ENCODE measurements at places on chromosomes 16 and 17. TPM values are rescaled to one million over a fixed set of nuclear protein-coding genes. Genes with fewer than 3 reads are reported as not detected.

AMZ2 gene
- 113 TPM for total RNA-seq

KRT33A gene
- total RNA-seq, result not detected

TEX19 gene
- total RNA-seq, result 0.41 TPM

UTP4 gene
- total RNA-seq, result 84.4 TPM

SLC16A13 gene
- total RNA-seq, result 11.9 TPM

LPO gene
- total RNA-seq, result not detected

MCRIP1 gene
- total RNA-seq, result 93.6 TPM

ZNF469 gene
- total RNA-seq, result 14.1 TPM

CDRT4 gene
- total RNA-seq, result not detected

PRAC1 gene
- not detected for total RNA-seq

KCNAB3 gene
- total RNA-seq, result 2.7 TPM

EPX gene
- not detected for total RNA-seq

HSD11B2 gene
- total RNA-seq, result 1.7 TPM

TBC1D3K gene
- total RNA-seq, result not detected

RUNDC3A gene
- total RNA-seq, result 1.0 TPM

PRAC2 gene
- total RNA-seq, result not detected

OMG gene
- not detected for total RNA-seq

CNGB1 gene
- 0.27 TPM for total RNA-seq

C17orf113 gene
- 0.40 TPM for total RNA-seq

FAAP100 gene
- total RNA-seq, result 20.1 TPM

KRTAP16-1 gene
- total RNA-seq, result not detected

TNK1 gene
- total RNA-seq, result 1.9 TPM

SSTR5 gene
- 0.20 TPM for total RNA-seq

ARL4D gene
- 15.4 TPM for total RNA-seq

PYCARD gene
- 37.8 TPM for total RNA-seq

CPHXL2 gene
- not detected for total RNA-seq

KANSL1 gene
- 27.0 TPM for total RNA-seq

ABCA9 gene
- total RNA-seq, result not detected

EPOP gene
- total RNA-seq, result 15.5 TPM

CCDC78 gene
- total RNA-seq, result 6.5 TPM

SLC13A2 gene
- 0.16 TPM for total RNA-seq

CARD14 gene
- 0.78 TPM for total RNA-seq

C16orf54 gene
- total RNA-seq, result not detected

Measured in A549 treated with ZK216348 at 1 μM for 4 hours (cell line).